Iris pigment epithelial cell (primary cell): ENCODE measurements at places on chromosomes 1 and 21.

DNA sequence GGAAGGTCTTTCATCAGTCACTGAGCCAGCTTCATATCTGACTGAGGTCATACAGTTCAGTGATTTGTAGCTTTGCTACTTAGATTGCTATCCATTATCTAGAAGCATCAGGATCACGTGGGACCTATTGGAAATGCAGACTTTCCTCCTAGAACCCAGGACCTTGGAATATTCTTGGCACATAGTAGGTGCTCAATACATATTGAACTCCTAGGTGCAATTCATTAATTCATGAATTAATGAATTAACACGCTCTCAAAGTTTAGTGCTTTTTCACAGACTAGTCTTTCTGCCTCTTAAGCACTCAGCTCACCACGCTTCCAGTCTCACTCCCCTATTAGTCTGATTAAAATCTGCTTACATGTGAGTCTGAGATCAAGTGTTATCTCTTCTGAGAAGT lies 12.1 kb downstream of the METTL18 start:
- DNase-seq, result no peak

GRCh38 chr1:89590341-89591080 lies 42.4 kb upstream of the LRRC8C start:
- DNase-seq, result no peak

- DNase-seq, result no peak
Measured at GRCh38 chr1:9595156-9595967, 6.7 kb downstream of the TMEM201 start.

DNA sequence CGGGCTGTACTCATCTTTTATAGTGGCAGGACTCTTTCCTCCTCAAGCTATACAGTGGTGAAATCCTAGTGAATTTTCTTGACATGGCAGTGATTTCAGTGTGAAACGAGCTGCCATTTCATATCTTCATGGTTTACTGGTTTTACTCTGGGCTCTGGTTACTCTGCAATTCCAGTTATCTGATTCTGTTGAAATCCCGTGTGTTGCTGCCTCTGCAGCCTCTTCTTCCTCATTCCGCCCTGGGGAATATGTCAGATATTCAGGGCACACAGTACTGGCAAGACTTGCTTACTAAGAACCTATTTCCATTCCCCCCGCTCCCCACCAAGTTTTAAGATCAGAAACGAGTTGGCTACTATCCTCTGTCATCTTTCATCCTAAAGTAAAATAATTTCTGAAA lies 7.9 kb upstream of the OR2B11 start:
- DNase-seq, result no peak

DNA sequence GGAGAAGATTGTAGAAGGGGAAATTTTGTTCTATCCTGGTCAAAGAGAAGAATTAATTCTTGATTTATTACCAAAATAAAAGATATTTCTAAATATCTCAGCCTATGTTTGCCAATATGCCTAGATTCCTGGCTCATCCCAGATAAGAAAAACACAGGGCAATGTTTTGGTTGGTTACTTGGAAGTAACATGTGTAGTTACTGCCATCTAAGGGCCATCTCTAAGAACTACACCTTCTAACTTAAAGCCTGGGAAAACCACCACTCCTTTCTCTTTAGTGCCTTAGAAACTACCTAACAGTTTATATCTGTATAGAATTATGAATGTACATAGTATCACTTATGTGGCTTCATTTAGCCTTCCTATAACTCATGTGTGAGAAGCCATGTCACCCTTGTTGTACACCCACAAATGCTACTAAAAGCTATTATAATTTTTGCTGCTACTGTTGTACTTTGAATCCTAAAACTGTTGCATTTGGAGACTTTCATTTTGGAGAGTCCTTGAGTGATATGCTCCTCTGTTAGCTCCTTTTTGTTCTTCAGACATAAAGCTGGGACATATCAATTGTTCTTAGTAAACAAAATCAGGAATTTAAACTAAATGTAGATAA lies 4.5 kb downstream of the AIM2 start:
- DNase-seq, result peak; percentile 76

- peak; percentile 4 for DNase-seq
Measured at GRCh38 chr1:195376190-195376589, 1232.0 kb downstream of the KCNT2 start.

GRCh38 chr1:150875197-150876118 lies 941 bp downstream of the ARNT start:
- DNase-seq, result peak; percentile 20

GRCh38 chr1:25559031-25559430 lies 15.6 kb downstream of the LDLRAP1 start:
- no peak for DNase-seq

DNA sequence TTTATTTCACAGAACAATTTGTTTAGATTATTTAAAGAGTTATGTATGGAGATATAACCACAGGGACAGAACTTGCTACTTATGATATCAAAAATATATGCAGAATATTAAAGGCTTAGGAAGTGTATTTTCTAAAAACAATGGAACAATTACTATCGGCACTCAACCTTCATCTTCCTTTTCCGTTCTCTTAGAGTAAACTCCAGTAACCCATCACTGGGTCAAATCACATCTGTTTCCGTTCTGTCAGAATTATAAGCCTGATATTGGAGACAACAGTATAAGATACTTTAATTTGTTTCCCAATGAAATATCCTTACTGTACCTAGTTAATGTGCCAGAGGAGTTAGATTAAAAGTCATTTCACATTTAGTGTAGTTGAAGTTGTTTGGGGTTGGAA lies 32.2 kb downstream of the DTL start:
- no peak for DNase-seq

GRCh38 chr1:7108251-7108650 lies 323.0 kb downstream of the CAMTA1 start:
- DNase-seq, result no peak

DNA sequence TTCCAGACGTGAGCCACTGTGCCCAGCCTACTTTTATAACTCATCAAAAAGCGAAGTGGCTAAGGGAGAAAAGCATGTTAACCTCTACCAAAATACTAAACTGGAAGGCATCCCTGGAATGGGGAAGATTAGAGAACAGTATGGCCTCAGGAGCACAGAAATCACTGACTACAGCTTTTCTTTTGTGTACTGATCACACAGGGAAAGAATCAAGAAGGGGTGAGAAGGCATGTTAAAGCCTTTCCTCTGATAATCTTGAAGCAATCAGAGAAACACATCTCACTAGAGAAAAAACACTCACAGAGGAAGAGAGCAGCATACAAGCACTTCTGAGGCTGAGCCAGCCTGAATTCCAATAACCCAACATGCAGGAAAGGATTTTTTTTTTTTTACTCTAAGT lies 10.7 kb downstream of the PCAT6 start:
- DNase-seq, result peak; percentile 59

GRCh38 chr1:157154940-157155514 lies 16.8 kb upstream of the ETV3 start:
- DNase-seq, result peak; percentile 53

GRCh38 chr21:43932005-43932404 lies 67.0 kb downstream of the AGPAT3 start:
- DNase-seq, result no peak

- peak; percentile 96 for DNase-seq
Measured at GRCh38 chr1:11158720-11159321, 30.3 kb upstream of the ANGPTL7 start.

DNA sequence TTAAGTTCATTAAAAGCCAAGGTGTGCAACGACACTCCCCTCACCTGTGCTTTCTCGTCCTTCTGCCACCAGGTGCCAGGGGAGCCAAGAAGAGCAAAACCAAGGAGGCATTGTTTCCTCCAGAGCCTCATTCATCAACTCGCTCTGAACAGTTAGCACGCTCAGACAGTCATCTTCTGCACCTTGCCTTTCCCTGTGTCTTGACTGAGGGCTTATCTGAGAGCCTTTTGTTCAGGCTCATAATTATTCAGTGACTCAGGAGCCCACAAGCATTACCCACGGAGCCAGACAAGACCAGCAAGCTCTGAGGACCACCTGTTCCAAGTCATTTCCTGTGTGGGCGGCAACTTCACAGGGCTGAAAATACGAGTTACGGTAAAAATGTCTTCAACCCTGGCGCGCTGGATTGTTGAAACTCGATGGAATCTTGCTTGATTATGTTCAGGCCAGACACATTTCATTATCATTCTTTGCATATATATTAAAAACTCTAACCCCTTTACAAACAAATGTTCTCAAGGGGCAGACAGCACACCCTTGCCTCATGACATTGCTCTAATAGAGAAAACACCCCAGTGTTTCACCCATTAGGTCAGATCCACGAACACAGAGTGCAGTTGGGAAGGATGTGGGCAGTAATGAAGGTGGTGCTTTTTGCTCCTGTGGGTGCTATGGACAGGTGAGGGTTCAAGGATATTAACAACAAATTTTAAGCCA lies 89.7 kb upstream of the RUNX1 start:
- DNase-seq, result peak; percentile 99

DNA sequence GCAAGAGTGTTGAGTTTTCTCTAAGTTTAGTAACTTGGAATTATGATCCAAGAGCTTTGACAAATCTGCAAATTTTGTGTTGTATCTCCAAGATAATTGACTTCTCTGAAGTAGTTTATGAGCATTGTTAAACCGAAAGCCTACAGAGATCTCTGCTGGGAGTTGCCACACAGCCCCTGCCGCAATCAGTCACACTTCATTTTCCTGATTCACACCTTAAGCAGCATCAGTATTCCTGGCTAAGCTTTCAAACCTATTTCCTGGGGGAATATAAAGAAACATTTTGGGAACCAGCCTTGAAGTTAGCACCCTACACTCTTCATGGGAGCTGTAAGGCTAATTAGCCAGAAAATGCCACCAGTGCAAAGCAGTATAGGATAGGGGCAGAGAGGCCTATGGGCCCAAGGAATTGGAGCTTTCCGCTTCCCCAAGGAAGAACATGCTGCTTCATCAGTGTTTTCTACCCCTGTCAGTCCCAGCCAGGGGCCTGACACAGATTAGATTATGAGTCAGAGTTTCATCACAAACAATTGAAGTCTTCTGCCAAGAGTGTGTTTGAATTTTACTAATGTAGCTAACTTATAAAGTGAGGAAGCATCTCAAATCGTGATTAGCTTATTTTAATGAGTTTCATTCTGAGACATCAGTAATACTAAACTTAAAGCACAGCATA lies 23.2 kb upstream of the CACYBP start:
- peak; percentile 85 for DNase-seq

GRCh38 chr1:70667494-70668170 lies 256.6 kb downstream of the CTH start:
- DNase-seq, result no peak

DNA sequence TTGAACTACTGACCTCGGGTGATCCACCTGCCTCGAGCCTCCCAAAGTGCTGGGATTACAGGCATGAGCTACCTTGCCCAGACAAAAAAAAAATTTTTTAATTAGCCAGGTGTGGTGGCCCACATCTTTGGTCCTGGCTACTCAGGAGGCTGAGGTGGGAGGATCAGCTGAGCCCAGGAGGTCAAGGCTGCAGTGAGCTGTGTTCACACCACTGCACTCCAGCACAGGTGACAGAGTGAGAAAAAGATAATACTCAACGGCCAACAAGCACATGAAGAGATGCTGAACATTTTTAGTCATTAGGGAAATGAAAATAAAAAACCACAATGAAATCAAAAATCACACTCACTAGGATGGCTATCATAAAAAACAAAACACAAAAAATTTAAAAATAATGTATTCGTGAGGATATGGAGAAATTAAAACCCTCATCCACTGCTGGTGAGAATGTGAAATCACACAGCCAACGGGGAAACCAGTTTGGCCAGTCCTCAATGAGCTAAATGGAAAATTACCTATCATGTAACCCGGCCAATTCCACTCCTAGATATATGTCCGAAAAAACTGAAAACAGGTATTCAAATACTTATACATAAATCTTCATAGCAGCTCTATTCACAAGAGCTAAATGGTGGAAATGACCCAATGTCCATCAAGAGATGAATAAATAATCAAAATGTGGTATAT lies 41.2 kb downstream of the ENAH start:
- DNase-seq, result no peak

- DNase-seq, result peak; percentile 95
Measured at GRCh38 chr1:86774305-86775295, 70.2 kb downstream of the SH3GLB1 start.

DNA sequence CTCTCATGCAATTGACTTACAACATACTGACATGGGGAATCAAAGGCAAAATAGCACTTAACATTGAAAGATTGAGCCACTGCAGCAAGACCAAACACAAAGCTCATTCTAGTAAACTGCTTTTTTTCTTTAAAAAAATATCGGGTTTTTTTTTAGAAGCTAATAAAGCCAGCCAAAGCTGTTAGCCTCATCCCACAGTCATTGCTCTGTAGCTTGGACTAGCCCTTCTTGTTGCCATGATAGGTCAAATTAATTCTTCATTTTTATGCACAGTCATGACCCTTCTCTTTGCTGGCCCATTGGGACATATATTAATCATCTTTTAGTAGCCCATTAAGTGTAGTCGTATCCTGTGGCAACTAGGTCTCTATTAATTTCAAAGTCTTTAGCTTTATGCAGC lies 231.3 kb downstream of the ADGRL2 start:
- DNase-seq, result no peak

- DNase-seq, result no peak
Measured at GRCh38 chr1:1461721-1462317, 9.7 kb upstream of the ATAD3B start.

- no peak for DNase-seq
Measured at GRCh38 chr1:183069562-183070216, 46.5 kb downstream of the LAMC1 start.

GRCh38 chr1:1825217-1825616 lies 46.9 kb upstream of the NADK start:
- no peak for DNase-seq

- DNase-seq, result peak; percentile 36
Measured at GRCh38 chr1:25784575-25785051, 15.4 kb upstream of the SELENON start.

DNA sequence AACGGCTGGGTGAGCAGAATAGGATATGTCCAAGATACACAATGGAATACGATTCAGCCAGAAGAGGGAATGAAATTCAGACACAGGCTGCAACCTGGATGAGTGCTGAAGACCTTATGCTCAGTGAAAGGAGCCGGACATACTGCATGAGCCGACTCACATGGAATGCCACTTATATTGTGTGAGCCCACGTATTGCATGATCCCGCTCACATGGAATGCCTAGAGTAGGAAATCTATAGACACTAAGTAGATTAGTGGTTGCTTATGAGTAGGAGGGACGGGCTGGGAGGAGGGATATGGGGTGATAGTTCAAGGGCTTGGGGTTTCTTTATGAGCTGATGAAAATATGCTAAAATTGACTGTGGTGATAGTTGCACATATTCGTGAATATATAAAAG lies 26.8 kb downstream of the TMPRSS2 start:
- DNase-seq, result peak; percentile 42

DNA sequence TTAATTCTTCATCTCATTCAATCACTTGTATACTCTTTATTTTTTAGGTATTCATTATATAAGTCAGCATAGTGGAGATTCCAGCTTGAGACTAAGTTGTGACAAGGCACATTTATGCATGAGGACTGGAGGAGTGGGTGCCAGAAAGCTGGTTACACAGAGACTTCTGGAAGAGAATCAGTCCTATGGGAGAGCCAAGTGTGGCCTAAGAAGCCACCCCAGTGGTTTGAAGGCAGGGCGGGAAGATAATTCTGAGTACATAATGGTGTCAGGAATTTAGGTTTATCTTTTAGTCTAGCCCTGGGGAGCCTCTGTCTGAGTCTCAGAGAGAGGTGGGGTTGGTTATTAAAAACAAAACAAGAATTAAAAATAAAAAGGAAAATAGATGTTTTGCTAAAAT lies 83.0 kb downstream of the SPAG17 start:
- no peak for DNase-seq
